Activated naive CD8-positive, alpha-beta T cell treated with anti-CD3 and anti-CD28 coated beads, Interleukin-2, amount 10 ng/mL, durations not matched to agents 7 days and 5 days (primary cell): ENCODE measurements at places on chromosomes 5 and 9.

DNA sequence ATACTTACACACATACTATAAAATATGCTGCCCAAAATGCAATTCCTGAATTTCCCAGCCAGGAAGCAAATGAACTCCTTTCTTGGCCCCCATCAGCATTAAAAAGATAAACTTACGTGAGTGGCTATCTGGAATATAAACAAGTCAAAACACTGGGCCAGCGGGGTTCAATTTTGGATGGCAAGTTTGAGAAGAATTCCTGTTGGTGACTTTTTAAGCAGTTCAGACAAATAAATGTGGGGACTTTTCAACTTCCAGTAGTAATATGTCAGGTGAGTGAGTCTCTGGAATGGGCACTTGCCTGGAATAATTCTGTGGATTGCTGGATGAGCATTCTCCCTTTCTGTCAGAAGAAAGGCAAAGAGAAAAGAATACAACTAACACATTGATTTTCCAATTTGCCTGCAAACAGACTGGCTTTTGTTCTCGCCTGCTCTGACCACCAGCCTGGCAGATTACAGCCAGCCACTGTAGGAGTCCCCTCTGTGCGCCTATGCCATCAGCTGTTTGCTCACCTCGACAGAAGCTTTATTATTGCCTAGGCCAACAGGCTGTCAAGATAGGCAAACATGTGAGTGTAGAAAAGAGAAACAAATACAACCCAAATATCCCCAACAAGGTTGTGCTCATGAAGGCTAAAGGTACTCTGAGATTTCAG is 78.6 kb downstream of the MRPS27 start:
- DNase-seq = no peak

GRCh38 chr9:16257604-16258003 is 612.9 kb downstream of the BNC2 start:
- no peak for DNase-seq

DNA sequence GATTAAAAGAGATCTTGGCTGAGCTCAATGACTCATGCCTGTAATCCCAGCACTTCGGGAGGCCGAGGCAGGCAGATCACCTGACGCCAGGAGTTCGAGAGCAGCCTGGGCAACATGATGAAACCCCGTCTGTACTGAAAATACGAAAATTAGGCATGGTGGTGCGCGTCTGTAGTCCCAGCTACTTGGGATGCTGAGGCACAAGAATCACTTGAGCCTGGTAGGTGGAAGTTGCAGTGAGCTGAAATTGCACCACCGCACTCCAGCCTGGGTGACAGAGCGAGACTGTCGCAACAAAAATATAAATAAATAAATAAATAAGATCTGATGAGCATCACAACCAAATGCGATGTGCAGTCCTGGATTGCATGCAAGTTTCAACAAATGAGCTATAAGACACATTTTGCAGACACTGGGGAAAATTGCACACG is 8.7 kb upstream of the ENG start:
- DNase-seq = no peak

DNA sequence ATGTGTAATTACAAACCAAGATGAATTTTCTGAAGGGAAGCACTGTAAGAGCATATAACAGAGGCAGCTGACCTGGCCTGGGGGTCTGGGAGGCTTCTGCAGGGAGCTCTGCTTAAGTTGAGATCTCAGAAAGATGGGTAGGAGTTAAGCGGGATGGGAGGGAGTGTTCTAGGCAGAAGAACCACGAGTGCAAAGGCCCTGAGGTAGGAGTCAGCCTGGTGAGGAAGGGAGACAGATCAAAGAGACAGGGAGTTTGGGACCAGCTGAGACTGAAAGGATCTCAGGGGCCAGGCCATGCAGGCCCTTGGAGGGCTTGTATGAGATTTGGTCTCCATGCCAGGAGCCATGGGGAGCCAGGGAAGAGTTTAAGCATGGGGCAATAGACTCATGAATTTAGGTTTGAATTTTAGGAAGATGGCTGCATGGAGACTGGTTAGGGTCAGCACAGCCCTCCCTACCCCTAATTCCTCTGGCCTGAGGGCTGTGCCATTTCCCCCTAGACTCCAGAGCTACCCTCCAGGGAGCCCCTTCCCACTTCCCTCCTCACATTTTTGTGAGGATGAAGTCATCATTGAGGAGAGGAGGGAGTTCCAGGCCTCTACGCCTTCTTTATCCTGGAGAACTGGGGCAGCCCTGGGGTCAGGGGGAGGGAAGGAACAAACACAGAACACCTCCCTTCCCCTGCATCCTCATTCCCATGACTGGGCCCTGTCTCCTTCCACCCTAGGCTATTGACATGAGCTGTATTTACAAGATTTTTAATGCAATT is 4.8 kb upstream of the ARAP3 start:
- DNase-seq = no peak

DNA sequence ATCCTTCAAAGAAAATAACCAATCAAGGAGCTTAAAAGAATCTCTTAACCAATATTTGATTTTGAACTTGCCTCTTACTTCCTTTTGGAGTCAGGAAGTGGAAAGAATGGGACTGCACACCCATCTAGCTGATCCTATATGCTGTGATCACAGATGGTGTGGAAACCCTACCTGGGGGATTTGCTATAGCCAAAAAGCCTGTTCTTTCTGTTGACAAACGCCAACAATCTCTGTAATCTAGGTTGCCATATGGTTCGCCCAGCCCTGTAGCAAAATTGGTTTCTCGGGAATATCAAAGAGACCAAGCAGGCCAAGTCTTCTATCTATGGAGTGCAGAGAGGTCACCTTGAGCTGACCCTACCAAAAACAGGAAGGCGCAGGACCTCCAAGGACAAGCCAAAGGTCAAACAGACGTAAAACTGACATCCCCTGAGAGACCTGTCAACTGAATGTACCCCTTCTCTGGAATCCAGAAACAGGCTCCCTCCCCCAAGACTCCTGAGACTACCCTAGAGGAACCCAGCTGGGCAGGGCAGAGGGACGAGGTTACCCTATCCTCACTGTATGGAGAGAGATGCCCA is 19.4 kb downstream of the NRG2 start:
- DNase-seq = no peak

DNA sequence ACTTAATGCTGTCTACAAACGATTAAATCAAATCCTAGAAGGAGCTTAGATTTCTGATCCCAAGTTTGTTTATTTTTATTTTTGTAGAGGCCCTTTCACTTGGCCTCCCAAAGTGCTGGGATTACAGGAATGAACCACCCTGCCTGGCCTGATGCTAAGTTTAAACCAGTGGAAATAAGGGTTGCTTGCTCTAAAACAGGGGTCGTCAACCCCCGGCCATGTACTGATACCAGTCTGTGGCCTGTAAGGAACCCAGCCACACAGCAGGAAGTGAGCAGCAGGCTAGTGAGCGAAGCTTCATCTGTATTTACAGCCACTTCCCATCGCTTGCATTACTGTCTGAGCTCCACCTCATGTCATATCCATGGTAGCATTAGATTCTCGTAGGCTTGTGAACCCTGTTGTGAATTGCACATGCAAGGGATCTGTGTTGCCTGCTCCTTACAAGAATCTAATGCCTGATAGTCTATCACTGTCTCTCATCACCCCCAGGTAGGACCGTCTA is 11.4 kb downstream of the TTC1 start:
- DNase-seq = no peak

- DNase-seq = no peak
These were observed 10.9 kb upstream of the RHOBTB3 start for GRCh38 chr5:95720094-95720786.

GRCh38 chr5:960551-960950 is 48.1 kb upstream of the NKD2 start:
- no peak for DNase-seq

GRCh38 chr9:96219026-96219899 is 82.7 kb downstream of the HSD17B3 start:
- DNase-seq = peak; percentile 68

DNA sequence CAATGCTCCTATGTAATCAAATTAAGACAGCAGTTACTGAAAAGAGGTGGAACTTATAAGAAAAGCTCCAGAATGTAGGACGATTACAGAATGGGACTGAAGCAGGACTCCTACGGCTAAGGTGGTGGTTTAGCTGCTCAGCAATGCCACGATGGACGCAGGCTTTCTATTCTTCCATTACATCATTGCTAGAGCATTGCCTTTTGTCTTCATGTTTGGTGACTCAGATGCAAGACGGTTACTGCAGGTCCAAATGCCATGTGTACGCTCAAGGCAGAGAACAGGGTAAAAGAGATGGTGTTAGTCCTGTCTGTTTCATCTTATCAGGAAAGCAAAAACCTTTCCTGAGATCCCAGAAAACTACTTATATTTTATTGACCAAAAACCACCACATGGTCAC is 255.1 kb downstream of the ZSWIM6 start:
- DNase-seq = no peak

DNA sequence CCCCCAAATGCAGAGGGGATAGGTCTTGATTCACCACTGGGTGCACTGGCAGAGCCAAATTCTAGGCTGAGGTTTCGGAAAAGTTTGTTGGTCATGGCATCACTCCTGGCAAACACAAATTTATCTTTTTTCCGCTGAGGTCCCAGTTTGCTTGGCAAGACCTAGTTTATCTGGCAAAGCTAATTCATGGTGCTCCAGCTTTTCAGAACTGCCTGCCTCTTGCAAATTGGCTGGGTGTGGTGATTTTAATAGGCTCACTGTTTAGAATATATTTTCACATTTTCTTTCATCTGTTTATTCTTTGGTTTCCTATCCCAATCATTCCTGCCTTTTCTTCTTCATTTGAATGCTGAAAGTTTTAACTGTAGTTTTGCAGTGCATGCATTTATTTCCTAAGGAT is 50.5 kb upstream of the MAMDC2 start:
- no peak for DNase-seq

DNA sequence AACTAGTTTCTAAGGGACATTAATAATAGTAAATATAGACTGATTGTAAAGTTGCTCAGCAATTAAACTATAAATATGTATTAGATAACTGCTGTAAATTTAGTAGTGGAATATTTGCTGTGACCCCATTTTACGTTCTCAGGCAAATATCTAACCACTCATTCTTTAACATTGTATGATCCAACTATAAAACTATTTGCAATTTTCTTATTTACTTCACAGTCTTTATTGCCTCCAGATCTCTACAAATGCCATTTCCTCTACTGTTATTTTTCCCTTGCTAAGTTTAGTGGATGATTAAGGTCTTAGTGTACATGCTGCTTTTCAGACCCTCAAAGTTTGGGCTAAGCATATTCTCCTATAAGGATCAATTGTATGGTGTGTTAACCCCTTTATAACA is 526.2 kb upstream of the ST8SIA4 start:
- DNase-seq = no peak

- no peak for DNase-seq
These were observed 43.8 kb upstream of the FCN1 start for GRCh38 chr9:134961331-134962064.

DNA sequence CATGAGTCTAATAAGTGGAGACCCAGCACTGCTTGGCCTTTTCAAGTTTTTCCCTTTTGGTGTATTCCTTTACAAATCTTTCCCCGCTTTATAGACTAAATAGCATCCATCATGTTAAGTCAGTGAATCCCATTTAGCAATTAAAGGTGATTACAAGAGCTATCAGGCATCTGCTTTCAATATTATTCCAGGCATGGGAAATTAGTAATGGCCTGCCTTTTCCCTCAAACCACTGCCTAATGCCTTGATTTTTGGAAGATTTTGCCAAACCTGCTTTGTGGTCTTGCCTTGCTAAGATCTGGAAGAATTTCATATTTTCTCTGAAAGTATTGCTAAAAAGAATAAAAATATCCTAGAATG is 102.8 kb upstream of the GNA14 start:
- DNase-seq = no peak

GRCh38 chr9:121308765-121309164 is 40.8 kb downstream of the GSN start:
- no peak for DNase-seq

DNA sequence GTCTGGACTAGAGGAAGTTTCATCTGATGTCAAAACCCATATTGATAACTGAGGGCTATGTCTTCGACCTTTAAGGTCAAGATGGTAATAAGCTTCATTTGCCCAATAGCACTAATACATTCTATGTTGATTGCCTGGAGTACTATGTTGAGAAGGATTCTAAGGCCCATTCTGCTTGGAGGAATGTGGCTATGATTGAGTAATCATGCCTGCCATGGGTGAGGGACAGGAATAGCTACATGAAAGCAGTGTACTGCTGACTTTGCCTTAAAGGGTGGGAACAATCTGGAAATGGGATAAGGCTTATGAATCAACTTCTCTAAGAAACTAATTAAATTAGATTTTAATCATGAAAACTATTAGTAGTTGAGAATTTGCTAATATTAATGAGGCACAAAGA is 13.6 kb downstream of the NNT start:
- DNase-seq = no peak

- DNase-seq = no peak
These were observed 2.4 kb upstream of the DOK3 start for GRCh38 chr5:177511796-177512675.

GRCh38 chr9:115598751-115599150 is 480.8 kb upstream of the TNC start:
- no peak for DNase-seq

DNA sequence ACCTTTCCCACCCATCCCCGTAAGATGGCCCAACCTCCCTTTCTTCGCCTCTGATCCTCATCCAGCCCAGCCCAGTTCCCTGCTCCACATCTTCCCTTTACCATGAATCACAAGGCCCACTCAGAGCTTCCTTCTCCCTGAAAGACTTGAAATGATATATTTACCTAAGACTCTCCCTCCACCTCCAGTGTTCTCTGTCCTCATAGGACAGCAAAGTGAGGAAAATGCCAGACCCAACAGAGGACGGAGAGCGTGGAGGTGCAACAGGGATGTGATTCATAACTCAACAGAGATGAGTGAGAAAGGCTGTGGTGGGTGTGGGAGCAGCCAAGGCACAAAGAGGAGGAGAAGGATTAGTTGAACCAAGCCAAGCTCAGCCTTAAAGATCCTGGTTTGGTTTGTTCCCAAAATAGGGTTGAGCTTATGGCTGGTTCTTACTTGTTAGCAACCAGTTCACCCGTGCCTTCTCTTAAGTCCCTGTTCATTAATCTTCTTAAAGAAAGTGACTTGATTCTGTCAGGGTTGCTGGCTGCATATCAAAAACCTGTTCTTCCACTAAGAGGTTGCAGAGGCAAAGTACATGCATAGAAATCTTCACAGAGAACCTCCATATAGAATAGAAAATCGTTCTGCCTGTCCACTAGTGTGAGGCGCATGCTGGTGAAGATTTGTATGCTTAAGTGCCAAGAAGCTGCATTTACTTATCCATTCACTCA is 183.2 kb downstream of the ACTL7B start:
- no peak for DNase-seq

GRCh38 chr9:70435948-70436347 is 21.5 kb upstream of the KLF9 start:
- no peak for DNase-seq

- DNase-seq = no peak
These were observed 102.8 kb downstream of the CDH18 start for GRCh38 chr5:19885040-19885824.
